ENCODE measurements at places on chromosomes 3 and 15.

DNA sequence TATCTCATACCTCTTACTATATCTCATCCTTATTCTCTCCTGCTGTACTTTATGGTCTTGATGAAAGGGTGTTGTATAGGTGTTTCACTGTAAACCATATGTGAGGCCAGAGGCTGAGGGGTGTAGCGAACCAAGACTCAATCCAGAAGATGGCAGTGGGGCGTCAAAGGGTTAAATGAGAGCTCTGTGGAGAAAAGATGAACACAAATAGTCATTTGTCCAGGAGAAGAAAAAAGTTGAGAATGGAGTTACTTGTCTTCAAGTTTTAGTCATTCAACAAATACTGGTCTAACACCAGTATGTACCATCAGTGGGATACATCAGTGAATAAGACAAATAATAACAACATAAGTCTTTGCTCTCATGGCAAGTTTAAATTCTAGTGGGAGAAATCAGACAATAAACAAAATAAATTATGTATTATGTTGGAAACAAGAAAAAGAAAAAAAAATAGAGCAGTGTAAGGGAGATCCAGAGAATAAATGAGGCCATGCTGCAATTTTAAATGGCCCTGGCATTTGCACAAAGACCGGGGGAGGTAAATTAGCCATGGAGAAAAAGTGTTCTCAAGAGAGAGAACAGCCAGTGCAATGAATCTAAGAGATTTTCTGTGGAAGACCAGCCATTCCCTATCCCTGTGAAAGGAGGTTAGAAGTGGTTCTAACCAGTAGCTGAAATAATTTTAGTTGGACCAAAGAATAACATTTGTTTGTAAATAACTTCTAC is 77.0 kb upstream of the UMPS start:
- no peak for DNase-seq

DNA sequence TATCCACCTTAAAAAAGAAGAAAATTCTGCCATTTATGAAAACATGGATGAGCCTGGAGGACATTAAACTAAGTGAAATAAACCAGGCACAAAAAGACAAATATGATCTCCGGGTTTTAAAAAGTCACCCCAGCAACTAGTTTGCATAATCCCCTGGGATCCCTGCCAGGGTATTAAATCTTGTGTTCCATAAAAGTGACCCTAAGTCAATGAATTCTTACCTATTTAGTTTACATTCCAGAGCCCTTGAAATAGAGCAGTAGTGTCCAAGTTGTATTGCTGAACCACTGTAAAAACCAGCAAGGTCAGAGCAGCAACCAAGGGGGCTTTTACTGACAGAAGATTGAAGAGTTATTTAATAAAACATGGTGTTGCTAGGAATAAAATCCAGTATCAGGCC is 716.8 kb upstream of the BCHE start:
- DNase-seq, result no peak

DNA sequence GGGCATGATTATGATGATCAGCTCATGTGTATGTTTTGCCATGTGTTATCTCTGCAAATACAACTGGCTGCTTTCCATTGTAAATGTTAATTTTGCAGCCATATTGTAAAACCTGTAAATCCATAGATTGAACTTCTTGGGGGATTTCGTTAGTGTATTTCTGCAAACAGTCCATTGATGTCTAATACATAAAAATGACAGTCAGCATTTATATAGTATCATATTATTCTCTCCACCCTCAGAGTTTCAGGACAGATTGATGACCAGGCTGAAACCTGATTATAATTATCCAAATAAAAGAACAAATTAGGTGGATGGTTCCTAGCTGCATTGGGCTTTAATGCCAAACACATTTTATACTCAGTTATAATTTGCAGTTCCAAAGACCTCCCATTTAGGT is 276.8 kb downstream of the FEZF2 start:
- no peak for DNase-seq

GRCh38 chr15:56957812-56958406 is 39.5 kb downstream of the TCF12 start:
- no peak for DNase-seq

- DNase-seq, result no peak
Observed at GRCh38 chr3:38640661-38641452, 8.6 kb downstream of the SCN5A start.

GRCh38 chr3:113914646-113915045 is 33.2 kb upstream of the ZDHHC23 start:
- no peak for DNase-seq

DNA sequence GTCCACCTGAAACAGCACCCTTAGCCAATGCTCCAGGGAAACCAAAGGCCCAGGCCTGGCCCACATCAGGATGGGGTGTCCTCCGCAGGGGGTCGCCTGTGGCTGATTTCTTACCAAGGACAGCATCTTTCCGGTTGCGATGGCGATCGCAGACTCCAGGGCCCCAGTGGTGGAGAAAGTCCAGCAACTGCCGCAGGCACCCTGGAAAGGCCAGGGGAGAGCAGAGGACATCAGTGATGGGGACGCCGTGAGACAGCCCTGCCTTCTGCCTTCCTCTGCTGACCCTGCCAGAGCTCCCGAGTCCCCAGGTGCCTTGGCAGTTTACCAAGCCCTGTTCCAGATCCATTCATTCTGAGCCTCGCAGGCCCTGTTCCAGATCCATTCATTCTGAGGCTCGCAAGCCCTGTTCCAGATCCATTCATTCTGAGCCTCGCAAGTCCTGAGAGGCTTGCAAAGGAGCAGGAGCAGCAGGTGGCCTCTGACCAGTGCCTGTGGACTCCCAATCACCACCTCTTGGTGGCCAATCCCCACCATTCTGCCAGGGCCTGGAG is 12.5 kb downstream of the CTSH start:
- no peak for DNase-seq

DNA sequence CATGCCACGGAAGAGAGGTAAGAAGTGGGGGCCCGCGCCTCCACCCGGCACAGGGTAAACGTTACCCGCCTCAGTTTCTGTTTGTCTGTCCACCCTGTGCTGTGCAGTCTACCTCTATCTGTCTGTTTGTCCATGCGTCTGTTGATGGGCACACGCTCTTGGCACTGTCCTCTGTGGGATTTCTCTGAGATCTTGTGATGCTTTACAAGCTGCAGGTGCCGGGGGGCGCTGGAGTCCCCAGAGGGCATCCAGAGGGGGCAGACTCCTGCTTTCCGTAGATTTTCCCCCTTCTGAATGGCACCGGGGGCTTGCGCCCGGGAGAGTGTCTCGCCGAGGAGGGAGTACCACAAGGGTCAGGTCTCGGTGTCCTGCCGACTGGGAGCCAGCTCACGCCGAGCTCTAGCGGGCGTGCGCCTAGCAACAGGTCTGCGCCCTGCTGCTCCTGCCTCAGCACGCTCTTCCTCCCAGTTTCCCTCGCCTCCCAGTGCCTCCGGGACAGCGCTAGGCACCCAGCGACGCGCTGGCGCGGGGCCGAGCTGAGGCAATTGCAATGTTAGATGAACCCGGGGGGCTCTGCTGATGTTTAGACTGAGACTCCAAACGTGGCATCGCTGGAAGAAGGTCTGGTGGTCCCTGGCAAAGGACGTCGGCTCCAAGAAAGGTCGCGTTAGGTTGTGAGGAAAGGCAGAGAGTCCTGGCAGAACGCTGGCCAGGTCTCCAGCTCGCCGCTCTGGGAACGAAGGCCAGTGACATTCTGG is 667 bp downstream of the CEMIP start:
- DNase-seq, result no peak
